NCI-H460 (cell line): ENCODE measurements at places on chromosomes 16 and 17. TPM values are rescaled to one million over a fixed set of nuclear protein-coding genes. Genes with fewer than 3 reads are reported as not detected.

GRCh38 chr16:85970738-85971137, 71.8 kb downstream of the IRF8 start:
- DNase-seq = no peak

DNA sequence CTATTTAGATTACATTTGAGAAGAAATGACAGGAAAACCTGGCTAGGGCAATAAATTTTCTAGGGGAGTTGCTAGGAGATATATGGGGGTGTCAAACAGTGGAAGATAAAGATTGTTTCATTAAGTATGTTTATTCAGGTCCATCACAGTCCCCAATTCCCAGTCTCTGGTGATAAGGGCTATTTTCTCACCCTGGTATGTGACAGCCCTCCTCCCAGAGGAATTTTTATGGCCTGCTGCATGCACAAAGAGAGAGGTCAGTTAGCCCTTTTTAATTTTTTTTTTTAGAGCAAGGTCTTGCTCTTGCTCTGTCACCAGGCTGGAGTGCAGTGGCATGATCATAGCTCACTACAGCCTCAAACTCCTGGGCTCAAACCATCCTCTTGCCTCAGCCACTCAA, 53.6 kb upstream of the ATF7IP2 start:
- DNase-seq = no peak

DNA sequence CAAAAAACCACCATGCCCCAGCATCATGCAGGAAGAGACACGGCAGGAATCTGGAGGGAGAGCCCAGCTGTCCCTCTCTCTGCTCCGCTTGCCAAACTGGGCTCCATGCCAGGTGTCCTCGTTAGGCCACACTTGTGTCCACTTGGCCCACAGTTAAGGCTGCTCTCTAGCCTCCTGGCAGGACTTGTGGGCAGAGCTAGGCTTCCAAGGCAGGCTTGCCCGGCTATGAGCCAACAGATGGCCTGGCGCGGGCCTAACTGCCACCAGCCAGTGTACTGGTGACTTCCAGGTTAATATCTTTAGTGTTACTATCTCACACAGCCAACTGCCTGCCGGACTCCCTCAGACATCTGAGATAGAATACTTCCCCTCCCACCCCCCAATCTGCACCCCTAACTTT, 10.6 kb downstream of the ATP6V0D1 start:
- no peak for DNase-seq

- DNase-seq = no peak
Observed at GRCh38 chr17:77883213-77883650, 75.3 kb upstream of the TNRC6C start.

- no peak for DNase-seq
Observed at GRCh38 chr16:54817432-54817831, 113.2 kb upstream of the IRX5 start.

DNA sequence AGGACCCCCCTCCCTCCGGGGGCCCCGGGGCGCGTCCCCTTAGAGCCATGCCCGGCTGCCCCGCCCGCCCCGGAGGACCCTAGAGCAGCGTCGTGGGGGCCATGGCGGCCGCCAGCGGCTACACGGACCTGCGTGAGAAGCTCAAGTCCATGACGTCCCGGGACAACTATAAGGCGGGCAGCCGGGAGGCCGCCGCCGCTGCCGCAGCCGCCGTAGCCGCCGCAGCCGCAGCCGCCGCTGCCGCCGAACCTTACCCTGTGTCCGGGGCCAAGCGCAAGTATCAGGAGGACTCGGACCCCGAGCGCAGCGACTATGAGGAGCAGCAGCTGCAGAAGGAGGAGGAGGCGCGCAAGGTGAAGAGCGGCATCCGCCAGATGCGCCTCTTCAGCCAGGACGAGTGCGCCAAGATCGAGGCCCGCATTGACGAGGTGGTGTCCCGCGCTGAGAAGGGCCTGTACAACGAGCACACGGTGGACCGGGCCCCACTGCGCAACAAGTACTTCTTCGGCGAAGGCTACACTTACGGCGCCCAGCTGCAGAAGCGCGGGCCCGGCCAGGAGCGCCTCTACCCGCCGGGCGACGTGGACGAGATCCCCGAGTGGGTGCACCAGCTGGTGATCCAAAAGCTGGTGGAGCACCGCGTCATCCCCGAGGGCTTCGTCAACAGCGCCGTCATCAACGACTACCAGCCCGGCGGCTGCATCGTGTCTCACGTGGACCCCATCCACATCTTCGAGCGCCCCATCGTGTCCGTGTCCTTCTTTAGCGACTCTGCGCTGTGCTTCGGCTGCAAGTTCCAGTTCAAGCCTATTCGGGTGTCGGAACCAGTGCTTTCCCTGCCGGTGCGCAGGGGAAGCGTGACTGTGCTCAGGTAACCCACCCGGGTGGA, 759 bp downstream of the ALKBH5 start:
- DNase-seq = no peak

GRCh38 chr16:80300876-80301275, 239.9 kb upstream of the DYNLRB2 start:
- no peak for DNase-seq

DNA sequence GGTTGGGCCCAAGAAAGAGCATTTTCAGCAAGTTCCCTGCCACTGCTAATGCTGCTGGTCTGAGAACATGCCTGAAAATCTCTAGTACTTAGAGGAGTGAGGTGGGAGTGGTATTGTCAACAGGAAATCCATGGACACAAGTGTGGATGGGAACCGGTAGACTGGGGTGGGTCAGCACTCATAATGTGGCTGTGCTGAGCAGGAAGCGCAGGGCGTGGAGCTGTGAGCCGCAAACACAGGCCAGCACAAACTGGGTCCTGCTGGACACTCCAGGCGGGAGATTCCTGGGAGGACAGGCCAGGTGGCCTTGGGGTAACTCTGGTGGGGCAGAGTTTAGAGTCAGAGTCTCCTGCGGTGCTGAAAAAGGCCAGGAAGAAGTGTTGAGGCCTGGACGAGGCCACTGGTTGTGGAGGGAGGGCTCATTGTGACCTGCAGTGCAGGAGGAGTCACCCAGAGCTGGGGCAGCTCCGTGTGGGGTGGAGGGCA, 62.6 kb downstream of the BANP start:
- DNase-seq = no peak

GRCh38 chr16:1520461-1520860, 13.0 kb upstream of the TMEM204 start:
- DNase-seq = no peak

DNA sequence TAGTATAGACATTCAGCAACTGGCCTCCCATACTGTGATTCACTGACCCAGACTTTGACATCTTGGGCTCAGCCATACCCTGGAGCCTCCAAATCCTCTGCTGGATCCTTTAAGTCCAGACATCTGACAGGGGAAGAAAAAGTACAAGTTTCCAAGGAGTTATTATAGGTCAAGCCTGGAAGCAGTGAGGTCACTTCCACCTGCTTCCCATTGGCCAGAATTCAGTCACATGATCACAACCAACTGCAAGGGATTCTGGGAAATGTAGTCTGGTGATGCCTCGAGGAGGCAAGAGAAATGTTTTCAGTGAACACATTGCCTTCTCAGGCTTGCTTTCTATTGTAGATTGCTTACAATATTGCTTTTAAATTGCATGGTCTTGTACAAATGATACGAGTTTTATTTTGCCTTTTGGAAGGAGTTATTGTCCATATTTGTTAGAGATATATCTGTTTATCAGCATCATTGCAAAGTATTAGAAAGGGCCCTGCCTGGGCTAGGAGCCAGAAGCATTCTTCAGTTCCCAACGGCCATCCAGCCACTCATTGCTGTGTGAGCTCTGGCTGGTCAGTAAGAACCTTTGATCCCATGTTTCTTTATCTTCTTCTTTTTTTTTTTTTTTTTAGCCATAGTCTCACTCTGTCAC, 696.9 kb downstream of the WWOX start:
- DNase-seq = peak; percentile 4

- no peak for DNase-seq
Observed at GRCh38 chr17:76050538-76051467, 21.5 kb downstream of the SRP68 start.

DNA sequence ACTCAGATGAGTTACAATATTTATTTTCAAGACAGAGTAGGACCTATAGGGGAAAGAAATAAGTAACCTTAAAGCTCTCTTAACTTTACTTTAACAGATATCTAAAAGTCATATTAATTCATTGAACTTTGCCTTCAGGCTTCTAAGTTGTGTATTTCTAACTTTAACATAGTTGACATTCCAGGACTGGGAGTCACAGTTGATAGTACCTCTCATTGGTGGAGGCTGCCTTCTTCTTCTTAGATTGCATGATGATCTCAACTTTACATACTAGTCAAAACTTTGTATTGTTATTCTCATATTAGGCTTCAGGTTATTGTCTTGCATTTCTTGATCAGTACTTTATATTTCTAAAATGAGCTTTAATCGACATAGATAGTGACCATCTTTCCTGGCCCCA, 350.1 kb upstream of the KIF2B start:
- DNase-seq = no peak

DNA sequence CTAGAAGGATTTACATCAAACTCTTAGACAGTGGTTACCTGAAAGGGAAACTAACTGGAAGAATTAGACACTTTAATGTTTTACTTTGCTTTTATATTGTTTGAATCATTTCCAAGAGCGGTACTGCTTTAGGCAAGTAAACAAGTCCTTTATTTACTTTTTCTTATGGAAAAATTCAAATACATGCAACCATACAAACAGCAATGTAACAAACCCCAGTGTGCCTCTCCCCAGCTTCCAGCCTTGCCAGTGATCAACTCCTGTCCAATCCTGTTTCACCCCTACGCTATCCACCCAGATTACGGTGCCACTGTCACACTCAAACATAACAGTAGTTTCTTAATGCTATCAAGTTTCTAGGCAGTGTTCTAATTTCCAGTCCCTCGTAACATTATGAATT, 85.9 kb downstream of the C16orf95 start:
- DNase-seq = no peak

GRCh38 chr17:38942696-38943334, 17.4 kb downstream of the LASP1NB start:
- DNase-seq = no peak

- DNase-seq = no peak
Observed at GRCh38 chr17:42642336-42642735, 16.7 kb upstream of the TUBG2 start.

DNA sequence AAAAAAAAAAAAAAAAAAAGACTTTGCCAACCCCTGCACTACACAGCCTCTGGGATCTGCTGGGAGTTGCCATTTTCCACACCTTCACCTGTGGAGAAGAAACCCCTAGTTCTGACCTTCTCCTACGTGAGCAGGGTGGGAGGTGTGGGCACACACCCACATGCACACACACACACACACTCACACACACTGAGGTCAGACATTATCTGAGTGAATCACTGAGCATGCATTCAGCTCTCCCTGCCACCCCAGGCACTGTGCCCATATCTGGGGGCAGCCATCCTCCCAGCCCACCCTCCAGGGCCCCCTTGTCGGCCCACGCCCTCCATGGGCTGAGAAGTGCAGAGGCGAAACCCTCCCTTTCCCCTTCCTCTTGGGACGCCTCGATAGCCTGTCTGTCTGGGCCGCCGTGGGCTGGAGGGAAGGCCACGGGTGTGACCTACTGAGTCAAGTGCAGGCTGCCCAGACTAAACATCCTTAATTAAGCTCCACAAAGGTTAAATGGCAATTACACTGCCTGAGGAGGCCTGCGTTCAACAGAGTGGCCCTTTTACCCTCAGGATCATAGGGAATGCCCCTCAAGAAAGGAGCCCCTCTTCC, 143.8 kb downstream of the C16orf95 start:
- no peak for DNase-seq

GRCh38 chr16:62732092-62732491, 695.9 kb upstream of the CDH8 start:
- no peak for DNase-seq

DNA sequence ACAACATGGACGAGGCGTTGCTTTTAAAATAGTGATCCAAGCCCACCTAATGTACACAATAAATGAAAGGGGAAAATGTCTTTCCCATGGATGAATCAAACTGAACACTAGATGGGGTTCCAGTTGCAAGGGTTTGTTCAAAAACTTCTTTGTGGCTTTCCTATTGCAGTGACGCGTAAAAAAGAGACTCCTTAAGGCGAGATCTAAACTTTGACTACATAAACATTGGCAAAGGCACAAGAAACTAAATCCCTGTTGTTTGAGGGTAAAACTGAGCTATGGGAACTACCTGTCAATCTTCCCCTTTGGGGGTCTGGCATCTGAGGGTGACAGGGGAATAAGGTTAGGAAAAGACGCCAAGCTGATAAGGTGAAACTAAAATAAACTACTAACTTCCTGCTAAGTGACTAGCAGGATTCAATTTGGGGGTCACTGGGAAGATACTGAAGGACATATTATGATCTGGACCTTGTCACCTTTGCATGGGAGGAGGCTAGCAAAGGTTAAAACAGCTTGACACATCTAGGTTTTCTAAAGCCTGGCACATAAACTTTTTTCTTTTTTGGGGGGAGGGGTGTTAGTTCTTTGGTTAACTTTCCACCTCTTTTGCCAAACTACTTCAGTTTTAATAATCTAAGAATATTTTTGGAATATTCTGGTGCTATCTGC, 4.7 kb downstream of the SALL1 start:
- no peak for DNase-seq

DNA sequence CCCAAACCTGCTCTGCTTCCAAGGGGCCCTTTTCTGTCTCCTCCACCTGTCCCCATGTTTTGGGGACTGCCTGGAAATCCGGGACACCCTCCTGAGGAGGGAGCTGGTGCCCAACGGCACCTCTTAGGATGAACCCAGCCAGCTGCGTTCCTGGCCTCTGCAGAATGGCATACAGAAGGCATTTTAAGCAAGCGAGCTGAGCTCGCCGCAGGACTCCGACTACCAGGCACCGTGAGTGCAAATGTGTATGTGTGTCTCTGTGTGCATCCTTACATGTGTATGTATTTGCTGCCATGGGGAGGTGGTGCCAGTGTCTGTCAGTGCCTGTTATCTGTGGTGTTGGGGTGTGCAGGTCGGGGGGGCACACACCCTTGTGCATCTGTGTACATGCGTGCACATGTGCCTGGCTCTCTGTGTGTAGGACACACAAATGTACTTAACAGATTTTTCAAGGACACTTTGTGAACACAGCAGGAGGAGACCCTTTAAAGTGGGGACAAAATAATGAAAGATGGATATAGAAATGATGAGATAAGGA, 39.3 kb downstream of the ABAT start:
- DNase-seq = no peak

DNA sequence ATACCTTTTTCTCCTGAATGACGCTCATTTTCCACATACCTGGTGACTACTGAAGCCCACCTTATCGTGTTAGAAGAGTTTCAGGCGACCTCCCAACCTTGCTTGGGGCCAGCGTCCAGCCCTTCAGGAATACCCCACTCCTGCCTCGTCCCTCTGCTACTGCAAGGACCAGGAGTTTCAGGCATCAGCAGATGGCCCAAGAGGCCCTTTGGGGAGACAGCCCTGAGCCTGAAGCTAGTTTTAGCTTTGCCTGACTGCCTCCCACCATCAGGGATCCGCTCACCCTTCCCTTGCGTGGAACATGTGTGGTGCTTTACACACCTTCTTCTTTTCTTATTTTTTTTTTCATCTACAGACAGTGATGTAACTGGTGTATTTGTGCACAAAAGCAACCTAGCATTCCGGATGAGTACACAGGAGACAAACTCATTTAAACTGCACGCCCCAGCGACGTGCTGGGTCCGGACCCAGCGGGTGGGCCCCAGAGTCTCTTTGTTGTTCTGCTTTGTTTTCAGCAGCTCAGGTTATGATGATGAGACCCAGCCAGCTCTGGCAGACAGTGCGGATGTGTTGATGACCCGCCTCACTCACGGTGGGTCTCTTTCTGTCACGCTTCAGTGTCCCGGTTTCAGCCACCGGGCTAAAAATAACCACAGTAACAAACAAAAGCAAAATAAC, 242.4 kb downstream of the C16orf95 start:
- DNase-seq = no peak

The RASD1 gene
- total RNA-seq = 0.63 and 0.94 TPM in 2 replicates

The TEDC2 gene
- total RNA-seq = 12.5 and 14.2 TPM in 2 replicates

The LGALS9C gene
- 0.72 and 0.89 TPM in 2 replicates for total RNA-seq

The CPNE7 gene
- total RNA-seq = 38.5 and 43.1 TPM in 2 replicates

The RNF213 gene
- 52.7 and 60.8 TPM in 2 replicates for total RNA-seq

The GNG13 gene
- not detected in 2 replicates for total RNA-seq

The PIMREG gene
- 33.9 and 36.5 TPM in 2 replicates for total RNA-seq

The KRTAP1-1 gene
- not detected in 2 replicates for total RNA-seq
